ENCODE measurements at places on chromosomes 1 and 21. TPM values are rescaled to one million over a fixed set of nuclear protein-coding genes. Genes with fewer than 3 reads are reported as not detected.

AKR7A3 gene
- 0.96 TPM for total RNA-seq

IGFN1 gene
- not detected for total RNA-seq

KCNJ15 gene
- not detected for total RNA-seq

GPA33 gene
- 13.4 TPM for total RNA-seq
